CD4-positive, alpha-beta T cell treated with Interleukin-6 at 100 ng/mL for 8 hours (primary cell): ENCODE measurements at places on chromosomes 7 and 10.

DNA sequence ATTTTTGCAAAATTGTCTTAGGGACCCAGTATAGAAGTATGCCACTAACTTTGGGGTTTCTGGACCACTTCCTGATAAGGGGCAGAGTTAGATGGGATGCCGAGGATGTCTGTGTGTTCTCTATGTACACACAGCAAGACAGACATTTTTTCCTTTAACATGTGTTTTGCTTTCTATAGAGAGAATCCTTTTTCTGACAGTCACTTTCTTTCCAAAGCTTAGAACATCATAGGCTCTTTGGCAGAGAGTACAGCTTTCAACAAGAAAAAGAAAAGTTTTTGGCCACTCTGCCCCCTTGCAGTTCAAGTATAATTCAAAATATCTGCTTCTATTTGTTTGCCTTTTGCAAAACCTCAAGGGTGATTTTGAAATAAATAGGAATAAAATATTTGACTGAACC, 44.1 kb downstream of the PAPSS2 start:
- DNase-seq: no peak

DNA sequence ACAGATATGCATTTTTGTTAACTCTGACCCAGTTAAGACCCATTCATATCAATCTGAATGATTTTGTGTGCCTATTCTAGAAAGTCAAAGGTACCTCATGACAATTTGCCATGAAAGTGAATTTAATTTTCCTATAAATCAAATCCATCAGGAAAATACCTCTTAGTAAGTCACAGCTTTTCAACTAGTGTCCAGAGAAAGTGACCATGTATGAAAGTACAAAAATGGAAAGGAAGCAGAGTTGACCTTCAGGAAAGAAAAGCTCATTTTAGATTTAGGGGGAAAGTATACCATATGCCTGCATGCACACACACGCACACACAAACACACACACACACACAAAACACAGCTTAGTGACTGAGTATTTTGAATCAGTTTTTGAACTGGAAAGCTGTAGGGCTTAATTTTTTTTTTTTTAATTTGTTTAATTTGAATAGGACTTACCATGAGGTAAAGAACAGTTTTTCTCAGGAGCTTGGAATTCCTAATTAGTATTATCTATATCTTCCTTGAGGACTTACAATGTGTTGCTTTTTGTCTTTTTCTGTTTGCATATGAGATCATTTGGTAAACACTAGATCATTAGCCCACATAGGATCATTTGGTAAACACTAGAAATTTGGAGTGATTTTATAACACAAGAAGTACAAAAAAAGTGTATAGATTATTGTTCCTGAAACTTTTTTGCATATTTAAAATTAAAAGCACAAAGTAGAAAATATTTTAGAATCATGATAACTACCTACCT, 61.6 kb downstream of the ZNF277 start:
- no peak for DNase-seq

DNA sequence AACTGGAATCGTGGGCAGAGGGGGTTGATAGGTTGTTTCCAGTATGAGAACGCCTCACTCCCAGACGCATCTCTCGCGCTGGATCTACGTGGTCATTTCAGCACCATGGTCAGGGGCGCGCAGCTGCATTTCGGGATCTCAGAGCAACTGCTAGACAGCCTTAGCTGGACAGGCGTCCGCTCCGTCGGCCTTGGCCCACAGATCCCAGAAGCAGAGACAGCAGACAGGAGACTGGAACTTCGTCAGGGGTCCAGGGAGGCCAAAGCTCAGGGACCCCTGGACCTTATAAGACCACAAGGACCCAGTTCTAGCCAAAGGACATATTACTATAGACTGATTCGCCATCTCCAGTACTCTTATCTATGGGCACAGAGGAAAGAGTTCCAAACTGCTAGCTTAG, 5.3 kb downstream of the NEUROG3 start:
- no peak for DNase-seq

- DNase-seq: peak; percentile 64
Measured at GRCh38 chr10:30705101-30705624, 75.6 kb upstream of the LYZL2 start.

DNA sequence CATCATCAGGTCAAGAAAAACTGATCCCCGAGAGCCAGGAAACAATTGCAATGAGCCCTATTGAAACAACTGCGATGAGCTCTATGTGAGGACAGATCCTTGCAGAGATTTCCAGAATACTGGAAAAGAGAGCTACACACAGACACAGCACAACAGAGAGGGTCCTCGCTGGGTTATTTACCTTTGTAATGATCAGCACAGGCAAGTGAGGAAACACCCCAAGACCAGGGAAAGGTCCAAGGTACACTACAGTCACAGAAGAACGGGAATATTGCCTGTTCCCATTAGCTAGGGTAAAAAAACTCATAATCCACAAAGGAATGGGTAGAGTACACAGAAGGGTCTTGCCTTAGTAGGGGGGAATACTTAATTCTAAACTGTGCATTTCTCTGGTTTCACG, 152.7 kb downstream of the ZNF438 start:
- DNase-seq: no peak

DNA sequence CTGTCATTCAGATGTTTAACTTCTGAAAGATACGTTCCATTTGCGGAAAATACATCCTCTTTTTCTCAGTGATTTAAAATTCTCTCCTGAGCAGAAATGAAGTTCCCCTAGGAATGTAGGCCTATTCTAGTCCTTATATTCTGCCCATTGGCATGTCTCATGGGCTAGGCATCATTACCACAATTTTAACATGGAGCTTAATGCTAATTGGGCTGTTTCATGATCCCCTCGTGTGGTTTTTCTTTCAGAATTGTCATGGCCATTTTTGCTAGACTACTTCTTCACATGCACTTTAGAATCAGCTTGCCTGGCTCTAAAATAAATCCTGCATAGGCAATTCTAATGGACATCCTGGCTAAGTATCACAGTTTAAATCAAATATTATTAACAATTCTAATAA, 1.0 kb downstream of the TMEM176B start:
- DNase-seq: no peak

- no peak for DNase-seq
Measured at GRCh38 chr7:107999779-108000560, 3.0 kb downstream of the LAMB1 start.

- no peak for DNase-seq
Measured at GRCh38 chr10:43939939-43940820, 291.5 kb upstream of the ZNF32 start.
